Frontal cortex (tissue), 4 donors: ENCODE measurements at places on chromosomes 7 and 10. TPM values are rescaled to one million over a fixed set of nuclear protein-coding genes. Genes with fewer than 3 reads are reported as not detected.

Gene LIPM
- not detected for total RNA-seq

Gene FGFBP3
- 18.3 TPM for total RNA-seq

Gene GSTO2
- 2.4 TPM for total RNA-seq

Gene ASZ1
- total RNA-seq = not detected

Gene MLXIPL
- total RNA-seq = not detected

- no peak for DNase-seq
Measured at GRCh38 chr10:78902815-78903214, 166.0 kb upstream of the ZMIZ1 start.

- DNase-seq = no peak
Measured at GRCh38 chr10:117670116-117670904, 127.8 kb downstream of the EMX2 start.

GRCh38 chr7:103799298-103799697 is 190.2 kb downstream of the RELN start:
- DNase-seq = no peak

DNA sequence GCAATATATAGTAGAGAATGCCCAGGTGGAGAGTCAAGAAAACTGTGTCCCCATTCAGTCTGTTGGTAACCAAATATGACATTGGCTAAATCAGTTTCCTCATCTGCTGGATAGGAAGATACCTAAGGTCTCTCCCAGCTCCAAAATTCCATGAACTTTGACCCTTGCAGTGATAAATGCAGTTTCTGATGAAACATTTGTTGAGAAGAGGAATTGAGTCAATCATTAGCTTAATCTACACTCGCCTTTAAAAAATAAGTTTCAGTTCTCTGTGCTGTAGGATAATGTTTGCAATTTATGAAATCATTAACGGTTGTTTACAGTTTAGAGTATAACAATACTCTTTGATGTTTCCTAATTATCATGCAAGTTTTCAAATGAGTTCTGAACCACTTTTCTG is 38.0 kb upstream of the SLC25A13 start:
- no peak for DNase-seq

- DNase-seq = no peak
Measured at GRCh38 chr10:14800397-14800796, 25.7 kb upstream of the FAM107B start.
